Activated T-helper 1 cell treated with anti-CD3 and anti-CD28 coated beads, Interleukin-2, amount 50 U/mL, for 16 hours (primary cell): ENCODE measurements at places on chromosomes 11 and 22.

GRCh38 chr22:40212121-40212520 lies 34.4 kb downstream of the TNRC6B start:
- DNase-seq: no peak

DNA sequence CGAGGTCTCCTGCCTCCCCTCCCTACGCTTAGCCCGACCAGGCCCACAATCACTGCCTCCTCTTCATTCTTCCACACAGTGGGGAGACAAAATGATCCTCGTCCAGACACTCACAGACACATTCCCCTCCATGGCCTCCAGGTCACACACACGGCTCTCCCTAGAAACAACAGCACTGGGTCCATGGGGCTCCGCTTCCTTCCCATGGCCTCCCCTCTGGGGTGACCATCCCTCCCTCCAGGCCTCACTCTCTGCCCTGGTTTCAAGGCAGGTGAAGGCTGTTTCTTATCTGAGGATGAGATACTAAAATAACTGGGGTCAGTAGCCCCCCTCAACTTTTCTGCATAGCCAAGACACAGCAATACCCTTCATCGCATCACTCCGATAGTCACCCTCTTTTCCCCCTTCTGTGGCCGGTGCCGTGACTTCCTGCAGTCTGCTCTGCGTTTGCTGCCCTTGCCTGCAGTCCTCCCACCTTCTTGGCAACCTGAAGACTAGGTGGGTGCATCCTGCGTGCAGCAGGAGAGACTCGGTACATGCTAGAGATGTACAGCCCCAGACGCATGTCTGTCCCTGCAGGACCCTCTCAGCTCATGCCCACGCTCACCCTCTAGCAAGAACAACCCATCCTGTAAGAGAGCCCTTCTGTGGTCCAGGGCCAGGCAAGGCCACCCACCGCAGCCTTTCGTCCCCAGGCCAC lies 55.8 kb downstream of the CD6 start:
- DNase-seq: no peak

- no peak for DNase-seq
Measured at GRCh38 chr11:119721129-119722120, 7.6 kb downstream of the NECTIN1 start.

DNA sequence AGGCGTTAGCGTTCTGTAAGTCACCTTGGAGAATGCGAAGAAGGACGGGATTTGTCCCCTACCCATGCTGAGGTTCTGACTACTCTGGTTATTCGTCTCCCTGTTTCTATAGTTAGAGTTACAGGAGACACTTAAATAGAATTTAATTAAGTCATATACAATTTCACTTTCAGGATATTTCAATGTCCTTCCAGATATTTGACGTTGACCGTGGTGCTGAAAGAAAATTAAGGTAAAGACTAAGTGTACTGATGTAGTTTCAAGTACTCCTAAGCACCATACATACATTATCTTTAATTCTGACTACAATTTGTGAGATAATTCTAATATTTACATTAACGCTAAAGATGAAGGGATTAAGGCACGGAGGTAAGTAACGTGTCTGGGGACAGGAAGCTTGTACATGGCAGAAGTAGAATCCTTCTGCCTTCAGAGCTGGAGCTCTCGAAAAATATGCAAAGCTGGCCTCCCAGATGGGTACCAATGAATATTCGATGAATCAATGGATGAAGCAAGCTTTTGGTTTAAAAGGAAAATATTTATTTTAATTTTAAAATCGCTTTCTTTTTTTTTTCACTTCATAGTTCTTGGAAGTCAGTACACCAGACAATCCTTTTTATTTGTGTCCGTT lies 539 bp upstream of the SLC36A4 start:
- no peak for DNase-seq

GRCh38 chr11:130561441-130561881 lies 113.0 kb downstream of the ADAMTS15 start:
- no peak for DNase-seq

GRCh38 chr22:24824915-24825314 lies 18.9 kb downstream of the SGSM1 start:
- no peak for DNase-seq

DNA sequence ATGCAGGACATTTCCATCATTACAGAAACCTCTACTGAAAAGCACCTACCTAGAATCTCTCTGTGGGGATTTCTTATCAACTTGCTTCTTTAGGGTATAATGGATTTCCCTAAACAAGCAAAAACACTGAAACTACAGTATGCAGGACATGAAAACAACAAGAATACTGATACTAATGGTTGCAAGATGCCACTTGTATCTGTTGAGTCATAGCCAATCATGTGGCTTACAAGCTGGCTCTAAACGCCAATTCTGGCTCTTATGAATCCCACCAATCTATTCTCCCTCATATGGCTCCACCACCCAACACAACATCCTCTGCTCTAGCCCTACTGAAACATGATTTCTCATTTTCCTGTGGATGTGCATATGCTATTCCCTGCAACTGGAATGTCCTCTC lies 22.6 kb downstream of the TENM4 start:
- DNase-seq: no peak

DNA sequence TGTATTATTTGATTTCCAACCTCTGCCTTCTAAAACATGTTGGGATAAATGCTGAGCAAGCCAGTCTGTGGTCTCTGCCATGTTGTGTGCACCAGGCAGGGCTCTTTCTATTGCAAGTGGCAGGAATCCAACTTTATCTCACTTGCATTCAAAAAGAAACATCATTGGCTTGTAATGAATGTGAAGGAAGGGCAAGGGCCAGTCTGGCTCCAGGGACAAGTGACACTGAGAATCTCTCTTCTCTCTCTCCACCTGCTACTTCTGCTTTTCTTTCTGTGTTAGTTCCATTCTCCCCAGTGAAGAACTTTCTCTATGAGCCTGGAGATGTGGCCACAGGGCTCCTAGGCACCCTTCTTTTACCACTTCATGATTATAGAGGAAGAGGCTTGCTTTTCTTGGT lies 329.9 kb upstream of the NCAM1 start:
- no peak for DNase-seq

GRCh38 chr11:102451041-102451680 lies 1.4 kb downstream of the TMEM123 start:
- no peak for DNase-seq

- DNase-seq: no peak
Measured at GRCh38 chr11:117563556-117563955, 233.5 kb downstream of the DSCAML1 start.

DNA sequence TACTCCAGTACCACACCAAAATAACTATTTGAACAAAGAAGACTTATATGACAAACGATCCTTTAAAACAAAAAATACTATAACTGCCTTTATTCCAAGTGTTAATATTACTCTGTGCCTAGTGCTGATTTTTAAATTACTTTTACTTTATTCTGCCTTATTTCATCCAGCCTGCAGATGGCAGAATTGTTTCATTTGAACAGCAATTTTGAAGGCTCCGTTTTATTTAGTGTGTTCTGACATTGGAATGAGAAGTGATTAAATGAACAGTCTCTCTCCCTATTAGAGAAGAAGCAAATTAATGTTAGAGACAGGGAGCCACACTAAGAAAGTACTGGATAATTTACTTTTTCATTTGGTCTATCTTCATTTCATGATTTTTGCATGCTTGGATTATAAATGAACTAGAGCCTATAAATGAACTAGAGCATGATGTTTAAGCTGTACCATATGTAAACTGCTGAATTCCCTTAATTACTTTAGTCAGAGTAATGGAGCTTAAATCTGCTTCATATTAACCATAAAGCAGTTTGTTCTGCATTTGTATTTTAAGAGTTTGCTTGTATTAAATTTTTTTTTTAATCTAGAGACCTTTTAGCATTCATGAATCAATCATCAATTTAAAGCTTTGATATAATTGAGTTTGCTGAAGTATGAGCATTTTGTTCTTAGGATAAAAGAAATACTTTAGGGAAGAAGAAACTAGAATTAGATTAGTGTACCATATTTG lies 9.8 kb downstream of the PDHX start:
- no peak for DNase-seq

- no peak for DNase-seq
Measured at GRCh38 chr11:12503039-12503484, 125.7 kb downstream of the PARVA start.

DNA sequence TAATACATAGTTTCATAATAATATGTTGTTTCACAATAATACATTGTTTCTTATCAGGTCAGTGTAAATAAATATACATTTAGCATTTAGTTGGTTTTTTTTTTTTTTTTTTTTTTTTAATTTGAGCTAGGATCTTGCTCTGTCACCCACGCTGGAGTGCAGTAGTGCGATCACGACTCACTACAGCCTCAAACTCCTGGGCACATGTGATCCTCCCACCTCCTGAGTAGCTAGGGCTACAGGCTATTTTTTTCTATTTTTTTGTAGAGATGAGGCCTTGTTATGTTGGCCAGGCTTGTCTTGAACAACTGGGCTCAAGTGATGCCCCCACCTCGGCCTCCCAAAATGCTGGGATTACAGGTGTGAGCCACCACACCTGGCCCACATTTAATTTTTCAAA lies 43.5 kb downstream of the MIAT start:
- no peak for DNase-seq

DNA sequence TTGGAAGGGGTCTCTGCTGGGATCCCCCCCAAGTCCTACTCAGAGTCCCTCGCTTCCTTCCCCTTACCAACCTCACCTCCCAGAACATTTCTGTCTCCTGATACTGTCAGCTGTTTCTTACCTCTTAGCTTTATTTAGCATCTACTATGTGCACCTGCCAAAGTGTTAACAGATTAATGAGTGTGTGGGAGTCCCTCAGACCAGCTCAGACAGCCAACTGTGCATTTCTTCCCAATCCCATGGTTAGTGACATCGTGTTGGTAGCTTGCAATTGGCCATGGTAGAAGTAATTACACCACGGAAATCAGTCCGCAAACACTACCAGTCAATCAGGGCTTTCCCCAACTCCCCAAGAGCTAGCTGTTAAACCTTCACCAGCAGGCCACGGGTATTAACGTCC lies 150.6 kb downstream of the DSCAML1 start:
- DNase-seq: no peak

- DNase-seq: no peak
Measured at GRCh38 chr11:32386770-32387377, 48.5 kb downstream of the WT1 start.

DNA sequence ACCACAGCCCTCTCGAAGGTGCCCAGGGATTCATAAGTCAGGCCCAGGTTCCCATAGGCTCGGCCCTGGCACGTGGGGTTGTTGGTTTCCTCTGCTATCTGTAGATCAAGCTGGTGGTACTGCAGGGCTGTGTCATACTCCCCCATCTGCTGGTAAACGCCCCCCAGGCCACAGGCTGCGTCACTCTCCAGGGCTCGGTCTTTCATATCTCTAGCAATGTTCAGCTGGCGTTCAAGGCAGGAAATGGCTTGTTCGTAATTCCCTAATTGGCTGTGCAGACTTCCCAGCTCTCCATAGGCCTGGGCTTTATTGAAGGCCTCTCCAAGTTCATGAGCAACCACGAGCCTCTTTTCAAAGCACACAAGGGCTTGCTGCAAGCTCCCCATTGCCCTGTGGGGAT lies 186.4 kb upstream of the PITPNB start:
- DNase-seq: no peak

- no peak for DNase-seq
Measured at GRCh38 chr11:17791144-17791543, 56.6 kb downstream of the KCNC1 start.

DNA sequence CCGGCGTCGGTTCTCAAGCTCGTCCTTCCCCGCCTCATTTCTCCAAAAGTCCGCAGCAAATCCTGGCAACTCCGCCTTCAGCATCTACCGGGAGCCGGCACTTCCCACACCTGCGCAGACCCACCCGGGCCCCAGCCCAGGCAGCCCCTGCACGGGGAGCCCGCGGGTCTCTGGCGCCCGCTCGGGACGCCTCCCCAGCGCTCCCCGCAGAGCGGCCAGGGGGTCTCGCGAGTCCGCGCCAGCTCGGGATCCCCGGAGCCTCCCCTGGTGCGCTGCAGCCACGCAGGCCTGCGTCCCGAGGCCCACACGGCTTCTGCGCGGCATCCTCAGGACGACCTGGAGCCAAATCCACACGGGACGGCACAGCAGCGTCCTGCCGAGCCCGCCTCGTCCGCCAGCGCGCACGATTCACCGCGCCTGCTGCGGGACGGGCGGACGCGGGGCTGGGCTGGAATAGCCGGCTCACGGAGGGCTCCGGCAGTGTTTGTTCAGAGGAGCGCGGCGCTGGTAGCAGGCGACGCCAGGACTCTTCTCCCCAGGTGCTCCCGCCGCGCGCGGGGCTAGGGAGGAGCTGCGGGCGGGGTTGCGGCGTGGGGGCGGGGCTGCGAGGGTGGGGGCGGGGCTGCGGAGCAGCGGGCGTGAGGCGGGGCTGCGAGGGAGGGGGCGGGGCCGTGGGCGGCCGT lies 816 bp upstream of the PHRF1 start:
- no peak for DNase-seq

GRCh38 chr11:75508051-75508561 lies 17.6 kb downstream of the GDPD5 start:
- peak; percentile 33 for DNase-seq

- DNase-seq: no peak
Measured at GRCh38 chr22:39360674-39361413, 11.1 kb downstream of the SYNGR1 start.

DNA sequence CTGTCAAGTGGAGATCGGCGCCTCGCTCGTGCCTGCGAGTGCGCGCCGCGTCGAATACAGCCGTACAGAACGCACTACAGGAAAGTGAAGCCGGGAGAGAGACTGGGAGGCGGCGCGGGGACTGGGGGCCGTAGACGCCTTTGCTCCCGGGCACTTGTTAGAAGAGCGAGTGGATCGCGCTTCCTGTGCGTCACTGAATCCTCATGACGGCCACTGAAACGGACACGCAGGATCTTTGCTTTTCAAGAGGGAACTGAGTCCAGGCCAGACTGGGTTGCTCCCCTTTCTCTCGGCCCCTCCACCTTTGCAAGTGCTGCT lies 314 bp downstream of the RIC8A start:
- DNase-seq: no peak

DNA sequence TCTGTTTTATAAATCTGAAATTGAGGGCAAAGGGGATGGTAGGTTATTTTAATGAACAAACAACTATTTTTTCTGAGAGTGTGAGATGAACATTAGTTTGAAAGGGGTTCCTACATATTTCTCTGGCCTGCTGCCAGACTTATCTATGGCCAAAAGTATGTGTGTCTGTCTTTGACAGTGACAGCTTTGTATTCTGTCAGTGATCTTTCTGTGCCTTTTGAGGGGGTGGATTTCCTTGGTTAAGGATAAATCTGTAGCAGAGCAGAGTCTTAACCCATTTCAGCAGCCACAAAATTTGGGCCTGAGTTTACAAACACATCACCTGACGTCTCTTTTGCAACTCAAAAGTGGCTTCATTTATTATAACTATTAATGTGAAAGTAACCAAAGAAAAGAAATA lies 30.9 kb downstream of the ZFTA start:
- DNase-seq: no peak

- DNase-seq: no peak
Measured at GRCh38 chr11:34755671-34756070, 134.8 kb downstream of the EHF start.

DNA sequence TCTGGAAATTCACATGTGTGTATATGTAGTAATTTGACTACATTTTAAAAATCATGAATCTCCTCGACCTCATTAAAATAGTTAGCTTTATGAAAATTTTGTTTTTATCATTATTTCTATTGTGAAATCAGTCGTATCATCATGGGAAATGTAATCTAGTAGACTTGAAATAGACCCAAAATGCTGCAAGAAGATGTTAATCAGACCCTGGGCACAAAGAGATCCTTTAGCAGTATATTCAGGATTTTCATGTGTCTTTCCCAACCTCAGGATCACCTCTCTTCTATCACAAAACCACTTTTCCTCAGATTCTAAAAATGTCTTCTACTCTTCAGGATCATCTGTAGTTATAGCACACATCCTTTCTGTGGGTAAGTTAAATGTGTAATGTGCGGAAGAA lies 74.9 kb upstream of the ADSL start:
- DNase-seq: no peak
